HCT116 (cell line): ENCODE measurements at places on chromosomes 7 and 10. TPM values are rescaled to one million over a fixed set of nuclear protein-coding genes. Genes with fewer than 3 reads are reported as not detected.

DNA sequence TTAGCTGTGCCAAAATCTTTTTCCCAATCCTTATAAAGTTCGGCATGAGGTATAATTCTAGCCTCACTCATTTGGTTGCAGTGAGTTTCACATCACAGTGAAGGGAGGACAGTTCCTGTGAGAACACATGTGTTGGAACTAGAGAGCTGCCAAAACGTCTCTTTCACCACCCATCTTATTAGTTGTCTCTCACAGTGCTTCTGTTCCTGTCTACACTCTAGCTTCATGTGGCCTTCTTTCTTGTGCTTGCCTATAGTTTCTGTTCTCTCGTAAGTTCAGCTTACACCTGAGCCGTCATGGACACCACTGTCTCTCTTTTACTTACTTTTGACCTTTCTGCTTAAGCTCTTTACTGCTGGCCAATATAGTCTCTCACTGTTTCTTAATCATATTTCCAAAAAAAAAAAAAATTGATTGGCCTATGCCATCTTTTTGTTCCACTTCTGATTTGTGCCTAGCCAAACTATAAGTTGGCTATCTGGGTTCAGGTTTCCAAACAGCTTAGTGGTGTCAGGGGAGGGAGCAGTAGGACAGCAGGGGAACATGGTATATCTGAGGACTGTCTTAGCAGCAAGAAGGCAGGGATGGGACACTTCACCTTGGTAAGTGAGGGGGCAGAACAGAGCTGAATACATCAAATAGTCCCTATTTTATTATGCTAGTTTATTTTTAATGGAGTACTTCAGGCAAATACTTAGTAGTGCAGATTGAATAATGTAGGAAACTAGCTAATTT is 38.0 kb downstream of the ZNRF2 start:
- H3K4me3 ChIP-seq, result no peak overlapping the region
- DNase-seq, result no peak
- no peaks in the 10 kb centered on the region for H3K36me3 ChIP-seq
- no peak overlapping the region for H3K27ac ChIP-seq
- H3K4me1 ChIP-seq, result peaks cover 10% of the 10 kb centered on the region

GRCh38 chr7:48130658-48131108 is 40.6 kb upstream of the ABCA13 start:
- H3K27ac ChIP-seq, result no peak overlapping the region
- H3K36me3 ChIP-seq, result no peaks in the 10 kb centered on the region
- no peaks in the 10 kb centered on the region for H3K27me3 ChIP-seq
- no peak overlapping the region for H3K4me3 ChIP-seq

DNA sequence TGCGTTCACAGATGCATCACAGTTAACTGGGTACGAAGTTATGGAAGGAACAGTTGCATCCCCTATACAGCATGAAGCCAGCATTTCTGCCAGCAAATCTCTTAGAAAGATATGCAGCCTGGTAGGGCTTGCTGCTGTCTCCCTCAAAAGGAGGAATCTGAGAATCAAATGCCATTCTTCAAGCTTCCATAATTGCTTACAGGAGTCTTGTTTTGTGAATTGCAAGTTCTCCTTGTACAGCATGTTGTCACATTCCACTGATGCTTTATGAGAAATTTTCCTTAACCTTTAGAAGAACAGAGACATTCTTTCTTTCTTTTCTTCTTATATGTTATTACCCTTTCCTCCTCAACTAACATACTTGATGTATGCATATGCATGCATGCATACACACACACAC is 134.6 kb downstream of the CHRM2 start:
- no peaks in the 10 kb centered on the region for H3K27me3 ChIP-seq
- H3K4me1 ChIP-seq, result no peaks in the 10 kb centered on the region
- H3K27ac ChIP-seq, result no peak overlapping the region
- no peaks in the 10 kb centered on the region for H3K36me3 ChIP-seq

- DNase-seq, result peak; percentile 43
- peaks cover 8% of the 10 kb centered on the region for H3K4me1 ChIP-seq
- no peak overlapping the region for H3K4me3 ChIP-seq
- no peaks in the 10 kb centered on the region for H3K27me3 ChIP-seq
- no peaks in the 10 kb centered on the region for H3K36me3 ChIP-seq
- H3K27ac ChIP-seq, result no peak overlapping the region
Measured at GRCh38 chr10:71302874-71303568, 16.0 kb upstream of the SLC29A3 start.

DNA sequence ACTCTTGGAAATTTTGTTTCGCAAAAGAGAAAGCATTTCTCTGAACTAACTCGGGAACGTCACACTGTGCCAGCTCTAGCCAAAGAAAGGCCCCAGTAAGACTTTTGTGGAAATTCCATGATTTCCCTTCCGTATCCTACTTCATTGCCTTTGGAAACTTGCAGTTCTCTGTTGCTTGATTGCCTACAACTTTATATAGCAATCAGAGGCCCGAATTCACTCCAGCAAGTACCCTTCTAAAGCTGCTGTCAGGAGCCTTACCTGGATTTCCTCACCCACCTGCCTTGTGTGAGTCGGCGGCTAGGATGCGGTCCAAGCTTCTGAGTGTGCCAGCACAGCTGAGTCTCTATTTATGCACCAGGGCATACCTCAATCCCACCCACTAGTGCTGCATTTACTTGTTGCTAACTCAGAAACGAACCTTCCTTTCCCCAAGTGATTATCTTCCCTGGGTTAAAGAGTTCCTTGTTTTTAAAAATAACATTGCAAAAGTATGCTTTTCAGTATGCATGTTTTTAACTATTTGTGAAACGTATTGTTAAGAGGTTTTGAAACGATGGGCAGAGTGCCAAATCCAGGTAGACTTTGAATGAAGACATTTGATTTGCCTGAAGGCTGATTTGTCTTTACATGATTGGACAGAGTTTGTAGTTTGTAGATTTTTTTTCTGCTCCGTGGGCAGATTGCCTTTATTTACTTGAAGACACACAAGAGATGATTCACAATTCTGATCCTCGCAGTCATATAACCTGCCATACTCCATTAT is at the start of gene AGR2:
TSS of gene AGR2 (minus strand) at position 326 of the 766 bp plus-strand sequence. CDS start 3,203 bp downstream, outside the sequence.
- no peak within 1 kb of the TSS for H3K27ac ChIP-seq
- no peaks in the 10 kb centered on the region for H3K36me3 ChIP-seq
- H3K4me1 ChIP-seq, result no peaks in the 10 kb centered on the region

The BAMBI gene
- total RNA-seq, result 6.2 TPM

The ZPBP gene
- total RNA-seq, result not detected
